NCI-H146 (cell line): ENCODE measurements at places on chromosomes 4 and X.

- peak; percentile 34 for DNase-seq
Observed at GRCh38 chr4:56908206-56909085, 746 bp downstream of the REST start.

GRCh38 chr4:25614807-25615206 is 40.8 kb upstream of the SLC34A2 start:
- DNase-seq, result no peak

GRCh38 chrX:70509078-70509477 is 64.4 kb downstream of the DLG3 start:
- no peak for DNase-seq

- no peak for DNase-seq
Observed at GRCh38 chr4:15037923-15038541, 35.8 kb downstream of the CPEB2 start.

GRCh38 chrX:38839944-38840343 is 38.7 kb downstream of the MID1IP1 start:
- DNase-seq, result no peak

- no peak for DNase-seq
Observed at GRCh38 chr4:129429581-129430320, 333.8 kb downstream of the C4orf33 start.

GRCh38 chr4:48064349-48064748 is 47.8 kb downstream of the NIPAL1 start:
- DNase-seq, result no peak

DNA sequence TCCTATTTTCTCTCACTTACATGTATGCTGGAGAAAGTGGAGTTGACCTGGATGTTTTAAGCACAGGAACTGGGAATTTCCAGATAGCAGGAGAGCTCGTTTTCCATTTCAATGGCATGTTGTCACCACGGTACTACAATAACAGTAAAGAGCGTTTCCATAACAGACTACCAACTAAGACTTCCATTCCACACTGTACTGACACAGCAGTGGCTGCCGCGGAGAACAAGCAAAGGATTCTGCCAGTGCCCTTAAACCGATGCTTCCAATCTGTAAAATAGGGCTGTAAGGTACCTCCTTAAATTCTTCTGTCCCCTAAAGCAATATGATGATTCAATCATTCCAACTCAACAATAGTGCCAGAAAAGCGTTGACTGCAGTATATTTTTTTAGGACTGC is 143.9 kb downstream of the KLHL13 start:
- DNase-seq, result peak; percentile 59

- no peak for DNase-seq
Observed at GRCh38 chr4:11647433-11647832, 218.7 kb upstream of the HS3ST1 start.

- no peak for DNase-seq
Observed at GRCh38 chrX:50697691-50698090, 116.3 kb downstream of the SHROOM4 start.

DNA sequence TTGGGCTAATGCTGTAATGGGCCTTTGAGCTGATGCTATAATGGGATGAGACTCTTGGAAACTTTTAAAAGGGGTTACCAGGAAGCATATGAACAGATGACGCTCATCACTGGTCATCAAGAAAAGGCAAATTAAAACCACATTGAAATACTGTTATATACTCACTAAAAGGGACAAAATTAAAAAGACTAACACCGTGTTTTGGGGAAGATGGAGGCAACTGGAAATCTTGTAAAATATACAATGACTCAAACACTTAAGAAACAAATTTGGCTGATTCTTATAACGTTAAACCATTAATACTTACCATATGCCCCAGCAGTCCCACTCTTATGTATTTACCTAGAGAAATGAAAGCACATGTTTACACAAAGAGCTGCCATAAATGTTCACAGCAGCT is 207.2 kb upstream of the GPRIN3 start:
- no peak for DNase-seq

GRCh38 chr4:119946359-119946758 is 120.3 kb downstream of the MAD2L1 start:
- DNase-seq, result no peak

DNA sequence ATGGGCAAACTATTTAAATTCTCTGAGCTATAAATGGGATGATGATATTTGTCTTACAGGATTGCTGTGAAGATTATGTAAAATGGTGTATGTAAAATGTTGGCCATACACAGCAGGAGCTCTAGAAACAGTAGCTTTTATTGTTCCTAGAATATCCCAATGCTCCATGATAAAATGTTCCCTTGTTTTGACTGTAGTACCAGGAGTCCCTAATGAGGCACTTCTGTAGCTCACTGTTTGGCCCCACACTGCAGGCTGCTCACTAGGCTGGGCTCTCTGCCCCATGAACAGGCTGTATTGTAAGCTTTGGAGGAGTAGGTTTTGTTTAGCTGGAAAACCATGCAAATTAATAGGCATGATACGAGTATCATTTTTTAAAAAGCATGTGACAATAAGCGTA is 3.3 kb upstream of the FGA start:
- no peak for DNase-seq

DNA sequence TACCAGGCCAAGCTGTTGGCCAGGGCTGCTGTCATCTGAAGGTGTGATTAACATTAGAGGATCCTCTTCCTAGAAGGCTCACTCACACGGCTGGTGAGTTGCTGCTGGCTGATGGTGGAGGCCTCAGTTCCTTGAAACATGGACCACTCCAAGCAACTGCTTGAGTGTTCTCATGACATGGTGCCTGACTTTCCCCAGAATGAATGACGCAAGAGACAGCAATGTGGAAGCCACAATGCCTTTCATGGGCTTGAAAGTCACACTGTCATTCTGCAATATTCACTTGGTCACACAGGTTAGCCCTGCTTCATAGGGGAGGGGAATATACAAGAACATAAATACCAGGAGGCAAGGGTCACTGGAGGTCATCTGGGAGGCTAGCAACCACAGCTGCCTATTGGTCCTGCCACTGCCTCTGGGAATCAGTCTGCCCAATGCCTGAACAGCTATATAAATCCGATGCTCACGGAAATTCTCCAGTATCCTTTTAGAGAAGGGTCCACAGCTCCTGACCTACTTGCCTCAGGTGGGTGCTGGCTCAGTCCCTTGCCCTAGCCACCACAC is 97.1 kb upstream of the MAML3 start:
- no peak for DNase-seq

GRCh38 chr4:3294401-3295241 is 1.8 kb downstream of the RGS12 start:
- DNase-seq, result no peak

DNA sequence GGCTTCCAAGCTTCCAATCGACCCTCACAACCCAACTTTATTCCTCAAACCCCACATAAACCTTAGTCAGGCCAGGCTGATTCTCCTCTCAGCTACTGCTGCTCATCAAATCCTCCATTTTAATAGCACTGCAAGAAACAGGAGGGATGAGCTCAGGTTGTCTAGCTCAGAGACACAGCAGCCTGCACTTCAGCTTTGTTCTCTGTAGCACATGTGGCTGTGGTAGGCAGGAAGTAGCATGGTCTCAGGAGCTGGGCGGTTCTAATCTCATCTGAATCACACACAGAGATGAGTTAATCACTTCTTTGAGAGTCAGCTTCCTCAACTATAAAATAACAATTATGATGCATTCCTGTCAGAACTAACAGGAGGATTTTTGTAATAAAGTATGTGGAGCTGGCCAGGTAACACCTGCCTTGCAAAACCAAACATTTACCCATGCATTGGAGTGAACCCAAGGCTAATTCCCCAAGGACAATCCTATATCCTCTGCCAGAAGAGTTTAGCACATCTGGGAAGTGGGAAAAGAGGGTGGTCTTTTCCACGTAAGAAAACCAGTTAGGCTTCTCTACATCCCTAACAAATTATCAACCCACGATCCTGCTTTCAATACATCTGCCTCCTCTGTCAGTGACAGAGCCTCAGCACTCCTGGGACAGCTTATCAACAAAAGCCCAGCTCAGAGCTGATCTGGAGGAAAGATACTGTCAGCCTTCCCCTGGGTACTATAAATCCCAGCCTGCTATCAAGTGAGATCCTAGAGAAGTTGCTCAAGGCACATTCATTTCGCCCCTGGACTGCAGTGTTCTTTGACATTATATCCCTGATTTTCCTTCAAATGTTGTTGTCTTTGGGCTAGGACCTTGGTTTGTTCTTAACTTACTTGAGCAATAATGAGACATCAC is 32.8 kb downstream of the ELOVL6 start:
- DNase-seq, result no peak

- no peak for DNase-seq
Observed at GRCh38 chrX:68714856-68715255, 67.4 kb downstream of the STARD8 start.

- no peak for DNase-seq
Observed at GRCh38 chr4:102492531-102493241, 8.5 kb upstream of the NFKB1 start.

GRCh38 chr4:113090954-113091353 is 41.5 kb downstream of the ANK2 start:
- no peak for DNase-seq

- no peak for DNase-seq
Observed at GRCh38 chr4:184053434-184053833, 148.3 kb downstream of the STOX2 start.

GRCh38 chr4:25976780-25977179 is 62.8 kb downstream of the SMIM20 start:
- DNase-seq, result no peak

DNA sequence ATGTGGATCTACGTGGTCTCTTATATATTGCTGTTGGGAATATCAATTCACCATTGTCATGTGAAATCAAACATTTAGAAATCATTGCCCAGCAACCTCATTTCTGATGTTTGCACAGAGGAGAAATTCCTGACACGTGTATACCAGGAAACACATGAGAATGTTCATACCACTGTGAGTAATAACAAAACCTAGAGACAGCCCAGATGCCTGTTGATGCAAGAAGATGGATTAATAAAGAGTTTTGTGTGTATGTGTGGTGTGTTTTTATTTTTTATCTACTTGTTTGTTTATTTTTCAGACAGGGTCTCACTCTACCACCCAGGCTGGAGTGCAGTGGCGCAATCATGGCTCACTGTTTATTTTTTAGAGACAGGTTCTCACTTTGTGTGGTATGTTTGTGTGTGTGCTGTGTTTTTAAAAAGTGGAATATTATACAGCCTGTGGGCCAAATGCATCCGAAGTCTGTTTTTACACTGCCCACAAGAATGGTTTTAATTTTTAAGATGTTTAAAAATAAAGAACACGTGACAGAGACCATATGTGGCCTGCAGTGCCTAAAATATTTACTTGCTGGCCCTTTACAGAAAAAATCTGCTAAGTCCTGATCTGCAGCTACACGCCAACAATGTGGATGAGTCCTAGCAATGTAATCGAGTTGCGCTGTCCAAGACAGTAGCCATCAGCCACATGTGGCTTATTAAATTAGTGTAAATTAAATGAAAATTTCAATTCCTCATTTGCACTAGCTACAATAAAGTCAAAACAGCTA is 39.2 kb downstream of the TXLNG start:
- DNase-seq, result no peak

DNA sequence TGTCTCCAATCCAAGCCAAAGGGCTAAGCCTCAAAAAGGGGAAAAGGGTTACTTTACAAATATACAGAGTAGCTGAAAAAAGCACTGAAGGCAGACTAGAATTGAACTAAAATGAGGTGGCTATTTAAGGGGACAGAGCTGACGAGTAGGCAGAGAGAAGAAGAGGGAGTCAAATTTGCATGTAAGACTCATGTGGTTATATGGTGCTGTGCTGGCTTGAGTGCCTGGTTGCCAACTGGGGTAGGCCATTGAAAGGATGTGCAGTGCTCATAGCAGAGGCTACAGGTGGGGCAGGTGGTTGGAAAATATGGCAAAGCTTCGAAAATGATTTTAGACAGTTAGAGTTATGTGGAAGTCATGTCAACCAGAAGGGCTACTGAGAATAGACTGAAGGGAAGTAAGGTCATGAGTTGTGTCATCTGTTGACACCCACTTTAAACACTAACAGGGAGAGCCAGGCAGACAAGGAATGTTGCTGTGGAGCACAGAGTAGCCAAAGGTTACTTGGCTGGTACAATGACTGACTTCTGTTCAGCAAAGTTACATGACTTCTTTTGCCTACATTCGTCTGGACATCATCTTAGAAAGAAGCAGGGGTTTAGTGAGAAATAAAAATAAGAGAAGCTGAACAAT is 1210.4 kb downstream of the ADGRL3 start:
- DNase-seq, result no peak

DNA sequence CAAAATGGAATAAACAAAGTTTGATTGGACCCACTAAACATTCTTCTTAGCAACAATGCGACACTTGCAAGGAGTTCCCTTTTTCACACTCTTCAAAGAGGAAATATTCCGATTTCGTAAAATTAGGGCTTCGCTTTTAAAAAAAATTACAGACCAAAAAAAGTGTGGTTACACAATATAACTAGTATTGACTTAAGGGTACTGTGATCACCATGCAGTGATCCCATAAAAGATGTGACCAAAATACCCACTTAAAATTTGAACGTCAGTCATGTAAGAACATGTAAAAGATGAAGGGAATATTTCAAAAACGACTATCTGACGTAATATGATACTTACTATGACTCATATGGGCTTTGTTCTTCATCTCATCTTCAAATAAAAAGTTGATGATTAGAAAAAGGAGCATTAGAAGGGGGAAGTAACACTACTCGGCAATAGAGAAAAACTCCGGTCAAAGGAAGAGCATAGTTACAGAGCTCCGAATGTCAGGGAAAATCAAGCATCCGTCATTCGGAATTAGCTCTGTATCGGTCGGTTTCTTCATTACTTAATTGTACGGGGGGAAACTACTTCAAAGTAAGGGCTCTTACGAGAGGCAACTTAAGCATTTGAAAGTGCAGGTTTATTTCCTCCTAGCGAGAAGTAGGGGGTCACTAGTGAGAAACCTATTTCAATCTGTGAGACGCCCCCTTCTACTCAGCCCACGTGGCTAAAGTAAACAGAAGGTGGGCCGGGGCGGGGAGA is 1.3 kb upstream of the TET2 start:
- no peak for DNase-seq

DNA sequence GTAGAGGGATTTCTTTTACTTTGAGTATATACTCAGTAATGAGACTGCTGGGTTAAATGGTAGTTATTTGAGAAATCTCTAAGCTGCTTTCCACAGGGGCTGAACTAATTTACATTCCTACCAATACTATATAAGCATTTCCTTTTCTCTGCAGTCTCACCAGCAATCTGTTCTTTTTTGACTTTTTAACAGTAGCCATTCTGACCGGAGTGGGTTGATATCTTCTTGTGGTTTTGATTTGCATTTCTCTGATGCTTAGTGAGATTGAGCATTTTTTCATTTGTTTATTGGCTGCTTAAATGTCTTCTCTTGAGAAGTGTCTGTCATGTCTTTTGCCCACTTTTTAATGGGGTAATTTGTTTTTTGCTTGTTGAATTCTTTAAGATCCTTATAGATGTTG is 43.3 kb downstream of the SPCS3 start:
- no peak for DNase-seq
